ENCODE measurements at places on chromosomes 12 and 14. TPM values are rescaled to one million over a fixed set of nuclear protein-coding genes. Genes with fewer than 3 reads are reported as not detected.

GRCh38 chr12:108649126-108649525 lies 15.4 kb upstream of the SELPLG start:
- no peak for DNase-seq

The PAPLN gene
- total RNA-seq, result 2.7 TPM

GRCh38 chr14:35506461-35506860 lies 27.5 kb upstream of the INSM2 start:
- DNase-seq, result no peak

DNA sequence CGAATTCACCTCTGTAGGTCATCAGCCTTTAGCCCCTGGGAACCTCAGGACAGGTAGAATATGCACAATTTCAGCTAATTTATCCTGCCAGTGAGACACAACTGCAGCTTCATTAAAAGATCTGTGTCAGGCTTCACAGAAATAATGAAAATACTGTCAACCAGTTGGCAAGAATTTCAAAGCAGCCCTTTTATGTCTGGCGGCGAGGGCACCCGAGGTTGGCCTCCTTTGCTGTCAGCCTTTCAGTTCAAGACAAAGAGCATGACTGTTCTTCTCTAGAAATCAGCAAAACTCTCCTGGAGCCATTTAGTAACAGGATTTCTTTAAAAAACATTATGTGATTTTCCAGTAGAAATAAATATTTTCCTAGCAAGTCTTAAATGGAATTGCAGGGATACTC lies 75.9 kb downstream of the BBS10 start:
- DNase-seq, result peak; percentile 20

DNA sequence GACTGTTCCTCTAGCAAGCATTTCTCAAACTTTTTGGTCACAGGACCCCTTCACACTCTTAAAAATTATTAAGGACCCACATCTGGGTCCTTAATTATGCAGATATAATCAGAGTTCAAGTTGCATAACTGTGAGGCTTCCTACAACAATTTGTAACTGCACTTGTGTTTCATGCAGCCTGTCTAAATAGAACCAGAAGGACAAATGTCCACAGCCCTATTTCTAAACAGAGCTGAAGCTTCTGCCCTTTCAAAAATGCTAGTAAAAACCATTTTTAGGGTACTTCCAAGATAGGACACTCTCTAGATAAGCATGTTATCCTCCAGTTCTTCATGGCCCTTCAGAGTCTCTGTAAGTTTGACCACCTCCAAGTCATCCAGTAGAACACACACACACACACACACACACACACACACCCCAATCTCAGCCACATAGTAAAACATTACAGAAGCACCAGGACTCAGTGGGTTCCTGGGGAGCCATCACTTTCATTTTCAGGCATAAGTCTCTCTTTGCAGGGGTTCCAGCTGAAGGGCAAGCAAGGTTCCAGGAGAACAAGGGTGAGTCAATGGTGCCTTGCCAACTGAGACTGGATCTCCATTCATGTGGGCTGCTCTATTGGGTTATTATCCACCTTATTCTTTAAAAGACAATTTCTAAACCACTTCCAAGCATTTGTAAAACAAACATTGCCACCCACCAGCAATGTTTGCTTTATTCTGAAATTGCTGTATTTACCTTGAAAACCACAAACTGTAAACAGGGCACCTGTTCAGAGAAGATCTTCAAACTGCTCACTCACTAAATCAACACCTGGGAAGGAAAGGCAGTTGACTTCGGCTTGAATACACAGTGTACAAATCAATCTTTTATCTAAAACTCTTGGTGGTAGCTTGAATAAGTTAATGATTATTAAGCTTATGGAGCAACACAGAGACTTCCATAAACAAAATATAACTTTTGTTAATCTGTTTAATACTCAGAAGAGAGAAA lies 64.1 kb downstream of the ITPR2 start:
- no peak for DNase-seq

DNA sequence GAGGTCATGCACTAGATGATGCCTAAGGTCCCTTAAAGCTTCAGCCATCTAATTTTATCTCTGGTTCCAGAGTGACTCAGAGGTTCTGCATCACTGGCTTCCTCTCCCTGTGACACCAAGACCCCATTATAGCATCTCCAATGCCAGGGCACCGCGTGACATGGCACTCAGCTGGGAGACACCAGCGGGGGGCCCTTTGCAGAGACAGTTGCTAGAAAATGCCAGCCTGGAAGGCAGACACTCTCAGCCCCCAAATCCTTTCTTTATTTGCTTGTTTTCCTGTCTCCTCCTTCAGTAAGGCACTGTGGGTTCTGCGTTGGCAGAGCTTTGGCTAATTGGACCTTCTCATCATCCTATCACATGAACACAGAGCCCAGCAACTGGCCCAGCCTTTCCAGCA lies 123.5 kb upstream of the VRK1 start:
- no peak for DNase-seq

DNA sequence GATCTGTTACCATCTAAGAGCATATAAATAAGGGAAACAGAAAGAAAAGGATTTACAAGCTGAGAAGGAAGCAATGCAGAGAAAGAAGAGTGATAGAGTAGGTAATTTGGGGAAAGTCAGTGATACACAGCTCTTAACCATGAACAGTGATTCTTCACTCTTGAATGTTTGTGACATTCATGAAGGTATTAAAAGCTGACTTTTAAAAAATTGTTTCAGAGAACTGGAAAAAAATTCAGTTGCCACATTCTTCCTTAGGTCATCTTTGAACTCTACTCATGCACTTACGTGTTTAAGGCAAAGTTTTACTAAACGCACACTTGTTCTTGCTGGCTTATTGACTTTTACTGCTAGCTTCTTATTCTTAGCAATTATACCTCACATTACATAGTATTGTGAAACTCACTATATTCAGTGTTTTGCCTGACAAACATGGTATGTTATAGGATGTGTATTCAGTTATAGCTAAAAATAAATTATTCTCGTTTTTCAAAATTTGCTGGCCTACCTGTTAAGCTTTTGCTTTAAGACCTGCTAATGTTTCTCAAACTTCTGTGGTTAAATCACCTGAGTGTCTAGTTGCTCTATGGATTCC lies 10.9 kb downstream of the HIF1A start:
- DNase-seq, result no peak

- DNase-seq, result no peak
Measured at GRCh38 chr12:108642269-108642870, 8.7 kb upstream of the SELPLG start.

The PMEL gene
- 36.9 TPM for total RNA-seq

DNA sequence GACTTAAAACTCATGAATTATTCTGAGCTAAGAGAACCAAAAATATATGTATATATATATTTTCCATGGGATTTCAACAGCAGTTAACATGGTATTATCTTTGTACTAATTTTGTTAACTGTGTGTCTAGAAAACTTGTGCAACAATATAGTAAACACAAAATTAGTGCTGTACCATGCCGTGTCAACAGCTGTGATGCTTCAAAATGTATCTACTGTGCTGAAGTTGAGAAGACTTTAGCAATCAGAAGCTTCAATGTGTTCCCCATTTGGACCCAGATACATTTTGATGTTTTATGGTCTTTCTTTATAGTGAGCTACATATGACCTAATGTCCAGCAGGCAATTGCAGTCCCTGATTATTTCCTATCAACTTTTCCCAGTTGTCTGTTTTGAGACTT lies 405.7 kb downstream of the DIO2 start:
- DNase-seq, result no peak

- no peak for DNase-seq
Measured at GRCh38 chr12:15011162-15011561, 38.3 kb downstream of the PDE6H start.

DNA sequence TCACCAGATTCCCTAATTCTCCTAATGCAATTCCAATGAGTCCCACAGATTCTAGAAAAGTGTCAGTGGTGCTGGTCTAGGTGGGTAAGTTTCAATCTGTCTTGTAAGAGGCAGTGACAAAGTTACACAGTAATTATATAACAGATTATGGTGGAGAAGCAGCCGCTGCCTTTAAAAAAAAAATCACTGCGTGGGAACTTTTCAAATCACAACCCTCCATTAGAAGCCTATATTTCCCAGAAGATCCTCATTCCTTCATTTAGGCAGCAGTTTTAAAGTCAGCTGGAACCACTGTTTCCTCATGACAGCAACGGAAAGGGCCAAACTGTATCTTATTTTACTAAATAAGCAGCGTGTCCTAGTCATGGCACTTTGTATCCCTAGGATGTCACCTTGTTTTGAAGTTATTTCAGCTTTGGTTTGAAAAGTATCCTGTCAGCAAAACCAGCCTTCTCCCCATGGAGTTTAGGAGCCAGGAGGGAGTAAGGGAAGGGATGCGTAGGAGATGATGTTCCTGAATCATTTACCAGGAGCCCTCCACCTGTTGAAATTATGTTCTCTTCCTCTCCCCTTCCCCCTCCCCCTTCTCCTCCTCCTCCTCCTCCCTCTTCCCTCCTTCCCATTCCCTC lies 27.7 kb upstream of the DUSP6 start:
- DNase-seq, result no peak

The SLC25A21 gene
- total RNA-seq, result 2.2 TPM

- peak; percentile 59 for DNase-seq
Measured at GRCh38 chr12:68808388-68809189, 612 bp downstream of the MDM2 start.

The TTC5 gene
- 25.6 TPM for total RNA-seq

- DNase-seq, result no peak
Measured at GRCh38 chr12:123483602-123484248, 25.8 kb downstream of the SNRNP35 start.

- DNase-seq, result no peak
Measured at GRCh38 chr12:50003595-50003994, 21.7 kb downstream of the RACGAP1 start.

GRCh38 chr14:104820669-104821228 lies 19.8 kb downstream of the ZBTB42 start:
- peak; percentile 57 for DNase-seq

The MYH6 gene
- total RNA-seq, result not detected

DNA sequence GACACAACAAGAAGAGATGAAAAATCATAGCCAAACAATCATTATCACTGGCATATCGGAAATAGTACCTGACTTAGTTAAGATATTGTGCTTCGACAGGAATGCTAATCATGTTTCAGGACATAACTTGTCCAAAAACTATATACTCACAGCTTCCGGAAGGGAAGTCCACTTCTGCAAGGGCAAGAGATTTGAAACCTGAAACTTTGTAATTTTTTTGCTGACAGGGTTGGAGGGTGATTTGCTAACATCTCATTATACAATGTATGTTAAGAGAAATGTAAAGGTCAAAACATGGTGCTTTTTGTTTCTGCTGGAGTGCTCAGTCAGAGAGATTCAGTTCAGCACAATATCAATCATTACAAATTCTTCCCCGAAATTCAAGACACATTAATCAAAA lies 200.3 kb downstream of the CNTN1 start:
- DNase-seq, result no peak

GRCh38 chr12:115700896-115701465 lies 576.5 kb downstream of the MED13L start:
- DNase-seq, result no peak

The NOVA1 gene
- total RNA-seq, result 62.2 TPM

GRCh38 chr12:38689195-38689594 lies 216.2 kb downstream of the CPNE8 start:
- DNase-seq, result no peak

The FAM161B gene
- total RNA-seq, result 3.3 TPM

DNA sequence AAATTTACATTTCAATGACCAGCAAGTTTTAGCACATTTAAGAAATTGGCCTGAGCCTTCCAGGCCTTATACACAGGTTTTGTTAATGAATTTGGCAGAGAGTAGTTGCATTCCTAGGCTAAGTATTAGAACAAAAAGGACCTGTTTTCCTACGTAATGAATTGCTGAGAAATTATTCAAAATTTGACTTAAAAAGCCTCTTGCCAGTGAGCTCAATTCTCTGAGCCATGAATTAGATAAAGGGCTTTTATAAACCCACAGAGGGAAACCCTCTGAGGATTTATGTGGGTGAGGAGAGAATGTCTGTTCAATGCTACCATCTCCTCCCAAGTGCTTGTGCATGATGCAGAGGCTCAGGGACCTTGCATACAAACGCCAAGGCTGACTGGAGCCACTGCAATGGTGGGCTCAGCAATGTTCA lies 94.5 kb upstream of the PELI2 start:
- no peak for DNase-seq

- DNase-seq, result no peak
Measured at GRCh38 chr14:72775923-72776554, 117.9 kb downstream of the DPF3 start.

- no peak for DNase-seq
Measured at GRCh38 chr14:70653662-70654061, 11.9 kb downstream of the TTC9 start.

The GALNT6 gene
- 0.16 TPM for total RNA-seq

GRCh38 chr12:60724984-60725383 lies 1129.2 kb downstream of the SLC16A7 start:
- DNase-seq, result no peak

DNA sequence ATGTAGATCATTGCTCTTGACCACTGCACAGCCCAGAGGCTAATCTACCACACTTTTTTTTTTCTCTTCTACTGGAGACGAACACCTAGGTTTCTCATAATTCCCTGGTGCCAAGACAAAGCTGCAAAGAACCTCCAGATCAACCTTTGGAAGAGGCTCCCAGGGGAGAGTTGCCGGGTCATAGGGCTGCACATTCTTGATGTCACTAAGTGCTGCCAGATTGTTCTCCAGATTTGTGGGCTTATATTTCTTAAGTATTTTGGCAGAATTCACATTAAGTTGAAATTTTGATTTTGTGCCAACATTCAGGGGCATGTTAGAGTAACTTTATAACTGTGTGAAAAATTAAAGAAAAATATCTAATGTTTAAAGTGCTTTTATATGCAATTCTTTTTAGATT lies 13.5 kb upstream of the PDZRN4 start:
- no peak for DNase-seq

The MSI1 gene
- total RNA-seq, result 224 TPM

DNA sequence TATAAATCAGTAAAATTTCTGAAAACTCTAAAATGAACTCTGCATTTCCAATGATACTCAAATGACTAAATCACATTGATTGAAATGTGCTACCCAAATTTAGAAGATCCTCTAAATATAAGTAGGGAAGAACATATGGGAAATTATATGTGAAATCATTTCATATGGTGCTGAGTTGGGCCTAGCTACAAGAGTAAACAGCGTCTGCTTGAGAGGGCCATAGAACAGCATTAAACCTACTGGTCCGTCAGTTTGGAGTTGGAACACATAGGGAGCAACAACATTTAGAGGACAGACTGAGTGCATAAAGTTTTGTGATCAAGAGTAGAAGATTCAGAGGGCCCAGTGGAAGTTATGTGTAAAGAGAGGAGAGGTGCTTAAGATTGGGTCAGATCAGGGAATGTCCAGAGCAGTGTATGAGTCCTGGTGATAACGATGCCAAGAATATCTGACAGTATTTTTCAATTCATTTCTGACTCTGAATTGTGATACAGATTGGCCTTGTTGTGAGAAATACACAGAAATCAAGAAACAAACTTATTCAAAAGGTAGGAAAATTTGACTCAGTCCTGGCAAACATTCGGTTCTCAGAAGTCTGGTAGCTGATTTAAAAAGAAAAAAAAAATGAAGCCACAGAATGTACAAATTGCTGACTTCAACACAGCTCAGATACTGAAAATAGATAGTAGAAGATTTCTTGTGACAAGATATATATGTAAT lies 362.2 kb downstream of the CCDC91 start:
- no peak for DNase-seq
